Bronchial smooth muscle cell (primary cell): ENCODE measurements at places on chromosomes 6 and 20. TPM values are rescaled to one million over a fixed set of nuclear protein-coding genes. Genes with fewer than 3 reads are reported as not detected.

The RIPOR3 gene
- total RNA-seq: 7.7 and 22.1 TPM in 2 replicates

The UST gene
- total RNA-seq: 15.1 and 15.9 TPM in 2 replicates

The CDSN gene
- total RNA-seq: not detected in 2 replicates

The GPX5 gene
- not detected in 2 replicates for total RNA-seq

The DEFB124 gene
- total RNA-seq: not detected in 2 replicates

The E2F1 gene
- total RNA-seq: 0.77 and 1.3 TPM in 2 replicates

The SLC32A1 gene
- total RNA-seq: not detected in 2 replicates

The TREML2 gene
- under 0.01 TPM in 1 of 2 replicates, not detected in the other for total RNA-seq

The DZANK1 gene
- total RNA-seq: 0.47 and 0.60 TPM in 2 replicates

The NT5E gene
- total RNA-seq: 331 and 607 TPM in 2 replicates

The ENPP4 gene
- under 0.01 and 0.16 TPM in 2 replicates for total RNA-seq

The MLN gene
- not detected in 2 replicates for total RNA-seq

The RBPJL gene
- total RNA-seq: not detected in 2 replicates

The PRICKLE4 gene
- 0.16 TPM in 1 of 2 replicates, not detected in the other for total RNA-seq

The PPP1R3G gene
- 1.3 and 3.8 TPM in 2 replicates for total RNA-seq

The DCDC2 gene
- total RNA-seq: not detected in 2 replicates
